ENCODE measurements at places on chromosomes 13 and 19.

DNA sequence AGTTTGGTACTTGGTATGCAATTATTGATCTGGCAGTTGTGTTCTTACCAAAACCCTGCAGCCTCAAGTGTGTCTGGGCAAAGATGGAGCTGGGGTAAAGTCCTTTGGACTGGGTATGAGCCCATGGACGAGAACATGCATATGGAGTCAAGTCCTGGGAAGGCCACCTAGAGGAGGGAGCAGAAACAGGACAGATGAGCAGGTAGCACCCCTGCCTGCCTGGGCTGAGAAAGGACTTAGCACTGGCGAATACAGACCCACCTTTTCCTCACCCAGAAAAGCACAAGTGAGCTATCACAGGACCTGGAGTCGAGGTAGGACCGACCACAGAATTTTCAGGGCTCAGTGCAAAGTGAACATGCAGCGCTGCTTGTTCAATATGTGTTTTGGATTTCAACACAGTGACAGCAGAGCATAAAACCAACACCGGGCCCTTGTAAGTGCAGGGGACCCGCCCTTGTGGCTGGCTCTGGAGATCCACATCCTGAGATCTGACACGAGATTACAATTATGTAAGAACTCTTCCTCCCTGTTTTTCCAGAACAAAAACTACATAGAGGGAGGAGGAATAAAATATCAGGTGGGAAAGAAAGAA is 25.9 kb downstream of the IGFL2 start:
- no peak for DNase-seq

GRCh38 chr19:10424011-10424637 is 3.8 kb downstream of the PDE4A start:
- no peak for DNase-seq

DNA sequence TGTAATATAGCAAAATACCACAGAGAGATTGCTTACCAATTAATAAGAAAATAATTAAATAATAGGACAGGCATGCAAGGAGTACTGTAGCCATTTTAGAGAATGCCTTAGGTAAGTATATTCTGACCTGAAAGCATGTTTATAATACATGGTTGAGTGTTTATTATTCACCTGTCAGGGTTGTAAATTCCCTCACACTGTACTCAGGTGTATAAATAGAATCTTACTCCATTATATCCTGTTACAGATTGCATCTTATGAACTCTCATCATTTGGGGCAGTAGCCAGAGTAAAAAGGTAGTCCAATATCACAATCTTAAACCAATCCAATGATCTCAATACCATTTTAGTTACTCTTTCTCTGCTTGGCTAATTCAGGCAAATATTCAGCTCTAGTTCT is 35.8 kb upstream of the GTF2F2 start:
- no peak for DNase-seq

DNA sequence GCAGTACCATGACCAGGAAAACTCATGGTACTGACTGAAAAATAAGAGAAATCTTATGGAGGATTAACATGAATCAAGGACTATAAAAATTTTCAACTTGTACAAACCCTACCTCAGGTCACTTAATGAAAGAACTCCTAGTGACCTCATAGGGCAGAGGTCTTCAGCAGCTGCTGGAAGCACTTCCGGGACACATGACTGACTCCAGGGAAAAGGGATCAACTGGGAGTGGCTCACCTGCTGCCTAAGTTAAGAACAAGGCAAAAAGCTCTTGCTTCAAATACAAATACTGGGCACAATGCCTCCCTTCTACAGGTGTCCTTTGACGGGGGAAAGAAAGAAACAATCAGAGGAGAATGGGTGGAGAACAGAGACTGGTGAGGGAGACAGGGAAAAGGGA is 18.6 kb downstream of the DOCK9 start:
- no peak for DNase-seq

- no peak for DNase-seq
These were observed 79.2 kb downstream of the TBC1D4 start for GRCh38 chr13:75402787-75403186.

- no peak for DNase-seq
These were observed 9.4 kb downstream of the ZNF784 start for GRCh38 chr19:55614711-55615542.

GRCh38 chr13:45873491-45874325 is 22.2 kb upstream of the SIAH3 start:
- no peak for DNase-seq

DNA sequence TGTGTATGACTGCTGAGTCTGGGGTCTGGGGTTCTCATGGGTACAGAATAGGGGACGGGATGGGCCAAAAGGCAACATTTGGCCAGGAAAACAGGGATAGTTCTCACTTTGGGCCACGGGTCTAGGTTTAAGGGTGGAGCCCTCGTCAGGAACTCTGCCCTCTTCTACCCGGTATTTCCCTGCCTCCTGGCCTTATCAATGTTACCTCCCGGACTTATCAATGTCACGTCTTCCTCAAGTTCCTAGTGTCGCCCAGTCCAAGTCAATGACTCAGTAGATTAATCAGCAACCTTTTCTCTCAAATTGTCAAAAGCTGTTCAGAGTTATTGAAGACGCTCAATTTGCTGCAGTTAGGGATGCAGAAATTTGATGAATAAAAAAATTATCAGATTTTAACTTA is 234.8 kb downstream of the B3GLCT start:
- DNase-seq: no peak

Measured in NCI-H1417 treated with DMSO at 0.1 percent for 48 hours (cell line).